Body of pancreas (tissue), 4 donors: ENCODE measurements at places on chromosomes 2 and 18.

- no peak for DNase-seq
Measured at GRCh38 chr2:134705861-134706586, 12.8 kb downstream of the TMEM163 start.

GRCh38 chr2:221137385-221137784 lies 434.7 kb downstream of the EPHA4 start:
- DNase-seq = no peak

- DNase-seq = peak; percentile 72
Measured at GRCh38 chr2:101387151-101387834, at the start of gene CREG2. Gene CREG2, minus strand, starts transcription at chr2:101387503. Its CDS starts 46 bp downstream, at chr2:101387457.

GRCh38 chr2:102139851-102140250 lies 2.7 kb upstream of the IL1R1 start:
- no peak for DNase-seq

GRCh38 chr2:176414641-176415040 lies 145.4 kb downstream of the MTX2 start:
- no peak for DNase-seq

DNA sequence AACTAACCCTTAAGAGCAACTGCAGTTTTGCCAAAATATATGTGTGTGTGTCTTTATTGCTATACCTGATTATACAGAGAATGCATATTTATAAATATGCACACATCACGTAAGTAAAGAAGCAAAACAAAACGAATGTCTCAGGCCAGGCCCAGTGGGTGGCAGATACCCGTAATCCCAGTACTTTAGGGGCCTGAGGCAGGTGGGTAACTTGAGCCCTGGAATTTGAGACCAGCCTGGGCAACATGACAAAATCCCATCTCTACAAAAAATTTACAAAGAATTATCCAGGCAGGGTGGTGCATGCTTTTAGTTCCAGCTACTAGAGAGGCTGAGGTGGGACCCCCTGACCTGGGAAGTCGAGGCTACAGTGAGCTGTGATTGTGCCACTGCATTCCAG lies 745.3 kb downstream of the SATB2 start:
- no peak for DNase-seq

GRCh38 chr18:3773303-3773702 lies 323.3 kb downstream of the TGIF1 start:
- DNase-seq = peak; percentile 48

DNA sequence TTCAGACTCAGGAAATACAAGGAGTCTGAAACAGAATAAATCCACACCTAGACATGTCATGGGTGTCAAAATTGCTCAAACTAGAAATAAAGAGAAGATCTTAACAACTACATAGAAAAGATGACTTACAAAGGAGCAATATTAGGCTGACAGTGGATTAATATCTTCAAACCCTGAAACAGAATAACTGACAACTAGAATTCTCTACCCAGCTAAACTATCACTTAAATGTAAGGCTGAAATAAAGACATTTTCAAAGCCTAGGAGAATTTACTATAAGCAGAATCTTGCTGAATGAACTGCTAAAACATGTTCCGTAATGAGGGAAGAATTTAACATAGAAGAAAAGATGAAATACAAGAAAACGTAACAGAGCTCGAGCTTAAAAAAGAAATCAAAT lies 168.1 kb downstream of the EHBP1 start:
- no peak for DNase-seq

- DNase-seq = peak; percentile 2
Measured at GRCh38 chr2:144183727-144184126, 336.2 kb downstream of the ZEB2 start.

DNA sequence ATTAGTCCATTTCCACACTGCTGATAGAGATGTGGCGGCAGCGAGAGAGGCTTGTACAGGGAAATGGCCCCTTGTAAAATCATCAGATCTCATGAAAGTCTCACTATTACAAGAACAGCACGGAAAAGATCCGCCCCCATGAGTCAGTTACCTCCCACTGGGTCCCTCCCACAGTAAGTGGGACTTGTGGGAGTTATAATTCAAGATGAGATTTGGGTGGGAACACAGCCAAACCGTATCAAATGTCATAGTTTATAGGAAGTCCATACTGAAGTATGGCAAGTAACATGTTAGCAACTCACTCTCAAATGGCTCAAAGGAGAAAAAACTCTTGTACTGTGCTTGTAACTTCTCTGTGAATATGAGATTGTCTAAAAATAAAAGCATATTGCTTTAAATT lies 56.1 kb downstream of the FARP2 start:
- DNase-seq = no peak

GRCh38 chr2:121197369-121198091 lies 87.5 kb downstream of the TFCP2L1 start:
- peak; percentile 41 for DNase-seq

- no peak for DNase-seq
Measured at GRCh38 chr2:40914666-40915065, 462.8 kb upstream of the SLC8A1 start.

GRCh38 chr2:199668645-199669044 lies 182.3 kb downstream of the FTCDNL1 start:
- no peak for DNase-seq

DNA sequence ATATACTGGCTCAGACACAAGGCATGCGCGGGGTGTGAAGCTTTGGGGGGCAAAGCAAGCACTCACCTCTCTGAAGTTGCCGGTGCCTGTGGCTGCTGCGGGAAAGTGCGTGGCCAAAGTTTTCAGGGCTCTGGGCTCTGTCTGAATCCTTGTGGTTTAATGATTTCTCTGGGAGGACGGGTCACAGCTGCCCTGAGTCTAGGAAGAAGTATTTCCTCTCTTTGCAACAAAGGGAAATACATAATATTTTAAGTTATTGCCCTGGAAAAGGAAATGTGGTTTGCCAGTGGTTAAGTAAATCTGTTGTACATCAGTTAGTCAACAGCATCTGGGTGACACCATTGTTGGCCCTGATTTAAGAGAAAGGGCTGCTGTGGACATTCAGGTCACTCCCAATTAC lies 56.7 kb upstream of the ZDBF2 start:
- DNase-seq = no peak

DNA sequence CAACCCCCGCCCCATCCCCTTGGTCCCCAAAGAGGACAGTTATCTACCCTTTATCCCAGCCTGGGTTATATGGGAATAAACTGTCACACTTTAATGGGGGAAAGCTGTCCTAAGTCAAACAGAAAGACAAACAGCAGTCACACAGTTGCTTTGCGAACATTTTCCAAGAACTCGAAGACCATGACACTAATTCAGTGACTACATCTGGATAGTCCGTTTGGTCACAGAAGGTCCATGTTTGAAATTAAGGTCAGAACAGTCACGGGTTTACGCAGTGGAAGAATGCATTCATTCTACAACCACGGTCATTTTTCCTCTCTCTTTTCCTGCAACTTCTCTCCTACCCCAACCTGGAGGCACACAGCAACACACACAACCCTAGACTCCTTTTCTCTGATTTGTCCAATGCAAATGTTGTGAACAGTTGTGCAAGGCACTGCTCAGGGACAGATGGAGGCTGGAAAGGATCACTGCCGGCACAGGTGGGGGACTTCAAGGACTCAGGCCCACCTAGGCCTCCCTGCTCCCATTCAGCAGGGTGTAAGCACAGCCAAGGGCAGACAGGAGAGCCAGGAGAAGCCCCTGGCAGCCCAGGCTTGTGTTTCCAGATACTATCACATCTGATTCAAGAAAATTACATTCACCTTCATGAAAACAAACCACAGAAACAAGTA lies 39.9 kb downstream of the ZNF516 start:
- DNase-seq = no peak

DNA sequence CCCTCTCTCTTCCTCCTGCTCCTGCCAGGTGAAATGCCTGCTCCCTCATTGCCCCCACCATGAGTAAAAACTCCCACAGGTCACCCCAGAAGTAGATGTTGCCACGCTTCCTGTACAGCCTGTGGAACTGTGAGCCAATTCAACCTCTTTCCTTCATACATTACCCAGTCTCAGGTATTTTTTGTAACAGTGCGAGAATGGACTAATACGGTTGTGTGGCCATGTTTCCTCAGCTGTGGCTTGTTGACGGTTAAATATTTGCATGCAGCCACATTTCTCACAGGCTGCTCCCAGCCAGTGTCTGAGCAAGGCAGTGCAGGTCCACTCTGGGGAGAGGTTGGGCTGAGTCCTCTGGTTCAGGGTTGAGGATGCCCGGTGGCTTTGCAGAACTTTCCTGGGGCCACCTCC lies 27.8 kb upstream of the COPS8 start:
- DNase-seq = no peak

- DNase-seq = peak; percentile 69
Measured at GRCh38 chr2:55168221-55169154, 63.6 kb downstream of the CLHC1 start.
